Upper lobe of right lung (tissue), 1 donor: ENCODE measurements at places on chromosomes 7 and 10. TPM values are rescaled to one million over a fixed set of nuclear protein-coding genes. Genes with fewer than 3 reads are reported as not detected.

The CSGALNACT2 gene
- 40.8 TPM for total RNA-seq

The PSD gene
- total RNA-seq = 3.5 TPM

DNA sequence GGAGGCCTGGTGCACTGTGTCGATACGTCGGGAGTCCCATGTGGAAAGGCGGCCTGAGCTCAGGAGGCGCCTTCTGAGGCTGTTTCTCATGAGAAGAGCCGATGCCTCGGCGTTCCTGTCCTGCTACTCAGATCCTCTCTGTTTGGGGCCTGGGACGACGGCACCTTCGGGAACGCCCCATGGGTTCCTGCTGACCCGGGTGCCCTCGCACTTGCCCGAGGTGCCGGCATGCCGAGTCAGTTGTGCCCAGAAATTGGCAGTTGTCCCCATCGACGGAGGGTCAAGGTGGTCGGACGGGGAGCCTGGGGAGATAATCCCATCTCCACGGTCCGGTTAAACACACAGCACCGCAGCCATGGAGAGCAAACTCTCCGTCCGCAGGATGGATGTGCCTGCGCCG is 33.0 kb downstream of the NKX6-2 start:
- no peak for DNase-seq

- DNase-seq = no peak
These were observed 181.5 kb downstream of the LHFPL3 start for GRCh38 chr7:104509874-104510273.

DNA sequence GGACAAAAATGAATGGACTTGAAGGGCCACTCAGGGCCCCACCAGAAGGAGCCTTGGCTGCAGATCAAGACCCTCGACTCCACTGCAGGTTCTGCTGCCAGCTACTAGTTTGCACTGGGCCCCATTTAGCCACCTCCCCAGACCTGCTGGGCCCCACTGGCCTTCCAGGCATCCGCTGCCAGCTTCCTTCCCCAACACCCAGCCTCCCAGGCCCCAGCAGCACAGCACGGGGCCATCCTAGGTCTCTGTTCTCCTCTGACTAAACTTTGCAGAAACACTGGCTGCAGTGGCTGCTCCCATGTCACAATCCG is 277.4 kb upstream of the KLF14 start:
- DNase-seq = peak; percentile 88
